Right ventricle myocardium superior (tissue), 1 donor: ENCODE measurements at places on chromosomes 12 and 14. TPM values are rescaled to one million over a fixed set of nuclear protein-coding genes. Genes with fewer than 3 reads are reported as not detected.

DNA sequence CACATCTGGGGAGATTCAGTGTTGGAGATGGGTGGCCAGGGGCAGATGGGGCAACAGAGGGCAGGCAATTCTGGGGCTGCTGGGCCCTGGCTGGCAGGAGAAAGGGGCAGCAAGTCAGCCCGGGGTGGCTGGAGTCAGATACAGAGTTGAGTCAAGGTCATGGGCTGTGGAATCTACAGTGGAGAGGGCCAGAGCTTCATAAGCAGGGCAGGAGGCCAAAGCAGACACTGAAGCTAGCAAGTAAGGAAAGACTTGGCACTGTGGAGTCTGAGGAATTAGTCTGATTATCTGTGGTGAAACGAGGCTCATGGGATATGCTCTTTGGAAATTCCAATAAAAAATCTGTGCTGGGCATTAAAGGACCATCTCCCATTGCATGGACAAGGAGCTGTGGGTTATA lies 95.5 kb downstream of the TMX1 start:
- peak; percentile 79 for DNase-seq

DNA sequence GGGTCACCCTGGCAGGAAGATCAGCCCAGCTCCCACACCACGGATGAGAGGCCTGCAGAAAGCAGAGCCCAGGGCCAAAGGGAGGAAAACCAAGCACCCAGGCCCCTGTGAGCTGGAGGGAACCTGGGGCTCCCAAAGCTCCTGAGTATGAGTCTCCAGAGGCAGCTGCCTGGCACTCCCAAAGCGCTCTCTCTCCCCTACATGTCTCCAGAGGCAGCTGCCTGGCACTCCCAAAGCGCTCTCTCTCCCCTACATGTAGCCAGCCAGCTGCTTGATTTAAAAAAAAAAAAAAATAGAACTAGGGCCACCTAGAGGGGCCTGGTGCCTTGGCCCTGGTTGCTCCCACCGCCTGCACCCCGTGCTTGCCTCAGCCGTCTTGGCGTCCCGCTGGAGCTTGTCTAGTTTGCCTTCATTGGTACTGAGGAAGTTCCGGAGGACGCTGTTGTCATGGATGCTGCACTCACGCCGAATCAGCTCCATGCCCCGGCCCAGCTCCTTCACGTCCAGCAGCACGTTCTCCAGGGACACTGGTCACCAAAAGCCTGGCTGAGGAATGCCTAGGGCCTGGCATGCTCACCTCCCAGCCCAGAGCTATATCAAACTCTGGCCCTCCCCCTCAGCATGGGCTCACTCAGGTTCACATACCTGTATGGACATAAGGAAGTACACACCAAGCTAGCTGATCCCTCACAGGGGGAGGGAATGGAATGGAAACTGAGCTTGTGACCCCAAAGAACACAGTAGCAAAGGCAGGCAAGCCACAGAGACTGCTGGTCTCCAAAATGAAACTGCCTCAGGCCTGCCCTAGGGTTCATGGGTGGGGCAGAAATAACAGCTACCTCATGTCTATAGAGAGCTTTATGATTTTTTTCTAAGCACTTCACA lies 24.7 kb downstream of the PRPF40B start:
- no peak for DNase-seq

The PTCSC3 gene
- total RNA-seq, result not detected

DNA sequence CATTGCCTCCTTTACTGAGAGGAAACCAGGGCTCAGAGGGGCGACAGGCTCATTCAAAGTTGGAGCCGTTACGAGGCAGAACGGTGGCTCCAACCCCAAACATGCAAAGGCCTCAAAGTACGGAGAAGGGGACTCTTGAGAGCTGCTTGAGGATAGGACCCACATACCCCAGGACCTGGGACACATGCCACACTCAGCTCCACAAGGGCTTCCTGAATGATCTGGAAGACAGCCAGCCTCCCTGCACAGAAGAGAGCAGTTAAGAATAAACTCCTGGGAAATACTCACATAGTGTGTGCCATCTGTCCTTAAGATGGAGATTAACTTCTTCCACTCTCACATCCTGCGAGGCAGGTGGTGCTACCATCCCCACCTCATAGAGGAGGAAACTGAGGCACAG lies 26.6 kb upstream of the NXPH4 start:
- no peak for DNase-seq

The CLECL1 gene
- total RNA-seq, result not detected

The PRICKLE1 gene
- total RNA-seq, result 14.4 TPM

The VWF gene
- total RNA-seq, result 238 TPM

The FSCB gene
- not detected for total RNA-seq

DNA sequence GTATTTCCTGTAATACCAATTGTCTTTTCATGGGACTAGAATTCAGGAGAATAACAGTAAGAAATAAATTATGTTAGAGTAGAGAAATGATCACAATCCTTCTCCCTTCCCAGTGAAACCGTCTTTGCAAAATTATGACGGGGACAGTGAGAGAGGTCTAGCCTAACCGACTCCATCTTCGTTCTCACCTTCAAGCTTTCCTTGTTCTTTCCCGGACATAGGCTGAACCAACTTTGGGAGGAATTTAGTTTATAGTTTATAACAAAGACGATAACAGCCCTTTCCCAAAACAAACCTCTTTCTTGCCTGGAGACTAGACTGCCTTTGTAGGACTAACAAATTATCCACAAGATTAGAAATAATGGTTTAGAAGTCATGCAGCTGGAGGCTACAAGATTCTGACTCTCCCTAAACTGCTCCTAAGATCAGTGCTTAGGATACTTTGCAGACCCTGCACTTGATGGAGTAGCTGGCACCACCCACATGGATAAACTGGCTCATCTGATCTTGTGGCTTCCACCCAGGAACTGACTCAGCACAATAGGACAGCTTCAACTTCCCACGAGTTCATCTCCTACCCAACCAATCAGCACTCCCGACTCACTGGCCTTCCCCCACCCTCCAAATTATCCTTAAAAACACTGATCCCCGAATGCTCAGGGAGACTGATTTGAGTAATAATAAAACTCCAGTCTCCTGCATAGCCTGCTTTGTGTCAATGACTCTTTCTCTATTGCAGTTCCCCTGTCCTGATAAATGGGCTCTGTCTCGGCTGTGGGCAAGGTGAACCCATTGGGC lies 521.2 kb upstream of the TBX3 start:
- no peak for DNase-seq

DNA sequence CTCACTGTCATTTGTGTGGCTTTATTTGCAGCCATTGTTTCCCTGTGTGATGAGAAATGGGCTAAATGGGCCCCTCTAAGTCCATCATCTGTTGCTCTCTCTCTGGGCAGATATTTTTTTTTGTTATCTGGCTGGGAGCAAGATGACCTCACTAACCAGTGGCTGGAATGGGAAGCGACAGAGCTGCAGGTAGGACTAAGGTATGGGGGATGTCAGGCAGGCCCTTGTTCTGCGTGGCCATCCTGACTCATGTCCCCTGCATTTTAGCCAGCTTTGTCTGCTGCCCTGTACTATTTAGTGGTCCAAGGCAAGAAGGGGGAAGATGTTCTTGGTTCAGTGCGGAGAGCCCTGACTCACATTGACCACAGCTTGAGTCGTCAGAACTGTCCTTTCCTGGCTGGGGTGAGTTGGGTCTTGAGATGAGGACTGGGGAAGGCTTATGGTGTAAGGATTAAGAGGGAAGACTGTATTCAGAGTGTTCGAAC lies 1.3 kb downstream of the MARS1 start:
- DNase-seq, result no peak

DNA sequence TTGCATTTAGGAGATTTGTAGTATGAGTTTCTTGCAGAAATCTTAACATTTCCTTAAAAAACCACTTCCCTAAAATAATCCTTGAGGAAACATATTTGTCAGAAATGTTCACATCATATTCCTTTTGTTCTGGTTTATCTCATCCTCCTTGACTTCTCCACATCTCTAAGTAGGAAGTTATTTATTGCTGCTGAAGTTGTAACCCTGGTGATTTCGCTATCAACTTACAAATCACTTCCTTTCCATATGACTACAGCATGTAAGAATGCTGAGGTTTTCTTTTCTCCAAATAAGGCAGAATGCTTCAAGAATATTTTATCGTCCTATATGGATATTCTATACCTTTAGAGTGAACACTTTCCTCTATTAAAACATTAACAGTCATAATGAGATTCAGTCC lies 751.7 kb downstream of the NRXN3 start:
- DNase-seq, result no peak

- no peak for DNase-seq
These were observed 10.5 kb downstream of the VSX2 start for GRCh38 chr14:74249433-74250375.

DNA sequence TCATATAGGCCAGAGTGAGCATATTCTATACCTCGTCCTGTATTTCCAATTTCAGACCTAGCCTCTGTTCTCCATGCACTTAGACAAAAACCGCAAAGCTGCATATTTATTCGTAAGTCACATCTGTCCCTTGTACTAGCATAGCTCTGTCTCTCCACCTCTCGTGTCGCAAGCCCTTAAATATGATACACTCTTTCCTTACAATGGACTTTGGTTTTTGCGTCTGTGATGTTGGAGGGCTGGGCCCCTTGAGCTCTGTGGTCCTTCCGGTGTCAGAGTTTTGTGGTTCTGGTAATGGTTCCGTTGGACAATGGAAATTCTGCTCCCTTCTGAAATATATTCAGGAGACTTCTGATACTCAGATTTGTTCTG lies 11.3 kb downstream of the PRKCH start:
- no peak for DNase-seq

GRCh38 chr12:5965950-5966383 lies 20.9 kb upstream of the ANO2 start:
- peak; percentile 70 for DNase-seq

DNA sequence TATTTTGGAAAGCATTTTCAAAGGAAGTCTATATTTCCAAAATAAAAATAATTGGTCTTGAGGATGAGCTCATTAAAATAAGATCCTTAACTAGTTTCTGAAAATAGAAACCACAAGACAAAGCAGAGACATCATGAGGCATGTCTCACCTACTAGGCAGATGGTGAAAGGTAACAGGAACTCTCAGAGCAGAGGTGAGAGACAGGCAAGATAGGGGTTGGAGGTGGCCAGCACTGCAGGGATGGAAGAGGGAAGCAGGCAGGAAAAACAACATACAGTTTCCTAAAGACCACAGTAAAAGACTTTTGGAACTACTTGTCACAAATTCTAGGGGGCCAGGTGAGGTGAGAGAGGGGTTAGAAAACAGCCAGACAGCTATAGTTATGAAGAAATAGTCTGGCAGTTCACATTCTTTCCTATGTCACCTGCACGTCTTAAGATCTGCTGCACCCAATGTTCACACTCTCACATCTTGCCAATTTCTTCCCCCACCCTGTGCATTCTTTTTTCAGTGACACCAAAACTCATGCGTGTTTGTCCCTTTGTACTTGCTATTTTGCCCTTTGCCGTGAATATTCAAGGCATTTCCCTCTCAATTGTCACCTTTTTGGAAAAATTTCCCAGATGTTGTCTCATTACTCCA lies 341.7 kb upstream of the KITLG start:
- no peak for DNase-seq

DNA sequence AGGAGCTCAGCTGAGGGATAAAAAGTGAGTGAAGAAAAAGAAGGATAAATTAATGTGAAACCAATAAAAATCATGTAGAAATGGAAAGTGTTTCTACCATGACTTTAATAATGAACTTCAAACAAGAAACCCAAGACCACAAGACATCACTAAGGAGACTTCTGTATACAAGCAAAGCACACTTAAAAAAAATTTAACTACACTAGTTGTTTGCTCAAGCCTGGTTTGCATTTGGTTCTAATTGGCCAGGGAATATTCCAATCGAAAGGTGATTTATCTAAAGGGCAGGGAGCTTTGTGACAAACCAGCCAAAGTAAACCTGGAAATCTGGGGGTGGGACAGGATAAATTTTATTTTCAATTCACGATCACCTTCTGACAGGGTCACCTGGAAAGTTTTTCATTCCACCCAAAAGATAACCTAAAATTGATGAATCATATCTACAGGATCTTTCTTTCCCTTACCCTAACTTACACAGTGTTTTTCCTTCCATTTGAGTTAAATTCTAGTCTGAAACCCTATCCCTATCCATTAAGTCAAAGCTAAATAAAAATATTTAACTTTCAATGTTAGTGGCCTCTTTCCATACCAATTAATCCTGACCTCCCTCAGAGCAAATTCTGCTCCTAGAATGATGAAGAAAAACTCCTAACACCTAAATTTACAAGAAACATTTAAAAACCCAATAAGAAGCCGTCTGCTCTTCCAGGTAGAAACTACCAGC lies 2.6 kb downstream of the EGLN3 start:
- no peak for DNase-seq

The SSPN gene
- total RNA-seq, result 51.5 TPM

- no peak for DNase-seq
These were observed 15.8 kb downstream of the NGDN start for GRCh38 chr14:23485326-23485725.

The KRT79 gene
- not detected for total RNA-seq

The TSPAN8 gene
- total RNA-seq, result not detected

DNA sequence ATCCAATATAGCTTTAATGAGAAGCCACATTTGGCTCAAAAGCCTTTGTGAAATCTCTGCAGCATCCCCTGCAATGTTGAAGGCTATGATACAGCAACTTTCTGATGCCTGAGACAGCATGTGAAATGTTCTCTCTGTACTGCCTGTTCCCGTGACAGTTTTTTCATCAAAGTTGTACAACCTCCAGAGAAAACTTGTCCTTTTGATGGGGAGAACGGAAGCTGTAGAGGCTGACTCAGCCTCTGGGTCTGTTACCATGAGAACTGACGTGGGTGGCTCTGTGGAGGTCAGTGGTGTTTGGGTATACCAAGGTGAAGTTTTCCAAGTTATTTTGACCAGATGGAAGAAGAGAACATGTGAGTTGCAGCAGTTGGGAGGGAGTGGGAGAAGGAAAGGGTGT lies 17.0 kb downstream of the SLC4A8 start:
- no peak for DNase-seq

GRCh38 chr12:6330192-6330591 lies 11.7 kb downstream of the TNFRSF1A start:
- DNase-seq, result no peak

- DNase-seq, result no peak
These were observed 38.6 kb downstream of the NOC4L start for GRCh38 chr12:132182711-132183365.

DNA sequence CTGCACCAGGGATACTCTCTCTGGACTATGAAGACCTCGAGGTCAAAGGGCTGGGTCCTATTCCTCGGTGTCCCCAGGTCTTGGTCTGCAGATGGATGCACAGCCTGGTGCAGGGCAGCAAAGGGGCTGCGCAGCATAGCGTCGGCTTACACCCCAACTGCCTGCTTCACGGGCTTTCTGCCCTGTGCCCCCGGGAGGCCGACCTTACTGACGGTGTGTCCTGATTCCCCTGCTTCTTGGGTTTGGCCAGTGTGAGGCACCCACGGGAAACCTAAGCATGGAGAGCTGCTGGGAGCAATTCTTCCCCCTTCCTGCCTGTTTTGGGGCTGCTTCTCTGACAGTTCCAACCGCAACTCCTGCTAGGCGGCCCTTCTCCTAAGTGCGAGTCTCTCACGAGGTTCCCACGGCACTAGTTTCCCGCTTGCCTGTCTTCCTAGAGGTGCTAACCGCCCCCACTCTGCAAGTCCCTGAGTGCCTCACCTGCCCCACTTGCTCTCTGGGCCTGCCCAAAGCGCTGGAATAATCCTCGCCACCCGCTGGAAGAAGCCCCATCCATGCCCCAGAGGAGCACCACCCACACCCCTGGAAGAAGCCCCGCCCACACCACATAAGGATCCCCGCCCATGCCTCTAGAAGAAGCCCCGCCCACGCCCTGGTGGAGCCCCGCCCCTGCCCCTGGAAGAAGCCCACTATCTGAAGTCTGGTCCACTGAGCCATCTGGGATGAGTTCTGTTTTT lies 54.0 kb downstream of the PRIMA1 start:
- no peak for DNase-seq

GRCh38 chr14:73426877-73427276 lies 31.5 kb downstream of the NUMB start:
- DNase-seq, result no peak
